ENCODE measurements at places on chromosomes 3 and 15. TPM values are rescaled to one million over a fixed set of nuclear protein-coding genes. Genes with fewer than 3 reads are reported as not detected.

The CSTA gene
- total RNA-seq: not detected

DNA sequence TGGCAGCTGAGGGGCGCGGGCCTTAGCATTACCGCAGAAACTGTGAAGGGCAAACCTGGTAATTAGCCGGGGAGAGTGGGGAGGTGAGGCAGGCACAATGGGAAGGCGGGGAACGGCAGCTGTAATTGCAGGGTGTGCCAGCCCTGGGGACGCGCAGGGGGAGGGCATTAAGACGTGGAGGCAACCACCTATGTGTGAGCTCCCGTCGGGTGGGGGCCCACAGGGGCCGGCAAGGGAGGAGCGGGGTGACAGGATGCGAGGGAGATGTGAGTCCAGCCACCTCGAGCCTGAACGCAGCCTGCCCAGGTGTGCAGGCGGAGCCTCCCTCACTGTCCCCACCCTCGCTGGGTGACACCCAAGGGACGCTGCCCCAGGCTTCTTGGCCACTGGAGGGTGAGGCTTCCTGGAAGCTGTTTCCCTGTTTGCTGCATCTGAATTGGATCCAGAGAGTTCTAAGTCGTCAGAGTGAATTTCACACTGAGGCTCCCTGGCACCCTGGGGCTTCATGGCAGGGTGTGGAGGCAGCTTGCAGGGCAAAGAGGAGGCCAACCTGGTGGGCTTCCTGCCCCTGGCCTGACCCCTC lies 130.6 kb upstream of the MEF2A start:
- no peak for DNase-seq
- H3K4me3 ChIP-seq: no peak overlapping the region
- no peak overlapping the region for H3K27ac ChIP-seq

DNA sequence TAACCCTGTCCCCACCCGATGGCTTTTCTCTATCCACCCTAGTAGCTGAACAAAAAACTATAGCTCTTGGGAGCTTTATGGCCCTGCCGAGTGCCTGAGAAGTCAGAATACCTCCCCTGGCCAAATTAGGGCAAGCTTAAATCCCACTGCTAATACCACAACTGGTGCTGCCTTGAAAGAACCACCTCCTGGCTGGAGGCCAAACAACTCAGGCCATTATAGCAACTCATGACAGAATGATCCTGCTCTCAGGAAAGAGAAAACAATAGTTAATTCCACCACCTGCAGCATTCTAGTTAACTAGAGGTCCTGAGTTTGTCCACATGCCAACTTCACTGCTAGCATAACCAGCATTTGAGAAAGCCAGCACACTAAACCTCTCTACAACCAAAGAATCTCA lies 123.2 kb downstream of the RTP4 start:
- no peak overlapping the region for H3K27ac ChIP-seq
- no peaks in the 10 kb centered on the region for H3K27me3 ChIP-seq
- H3K36me3 ChIP-seq: peaks cover 3% of the 10 kb centered on the region
- H3K4me1 ChIP-seq: no peaks in the 10 kb centered on the region
- DNase-seq: no peak

DNA sequence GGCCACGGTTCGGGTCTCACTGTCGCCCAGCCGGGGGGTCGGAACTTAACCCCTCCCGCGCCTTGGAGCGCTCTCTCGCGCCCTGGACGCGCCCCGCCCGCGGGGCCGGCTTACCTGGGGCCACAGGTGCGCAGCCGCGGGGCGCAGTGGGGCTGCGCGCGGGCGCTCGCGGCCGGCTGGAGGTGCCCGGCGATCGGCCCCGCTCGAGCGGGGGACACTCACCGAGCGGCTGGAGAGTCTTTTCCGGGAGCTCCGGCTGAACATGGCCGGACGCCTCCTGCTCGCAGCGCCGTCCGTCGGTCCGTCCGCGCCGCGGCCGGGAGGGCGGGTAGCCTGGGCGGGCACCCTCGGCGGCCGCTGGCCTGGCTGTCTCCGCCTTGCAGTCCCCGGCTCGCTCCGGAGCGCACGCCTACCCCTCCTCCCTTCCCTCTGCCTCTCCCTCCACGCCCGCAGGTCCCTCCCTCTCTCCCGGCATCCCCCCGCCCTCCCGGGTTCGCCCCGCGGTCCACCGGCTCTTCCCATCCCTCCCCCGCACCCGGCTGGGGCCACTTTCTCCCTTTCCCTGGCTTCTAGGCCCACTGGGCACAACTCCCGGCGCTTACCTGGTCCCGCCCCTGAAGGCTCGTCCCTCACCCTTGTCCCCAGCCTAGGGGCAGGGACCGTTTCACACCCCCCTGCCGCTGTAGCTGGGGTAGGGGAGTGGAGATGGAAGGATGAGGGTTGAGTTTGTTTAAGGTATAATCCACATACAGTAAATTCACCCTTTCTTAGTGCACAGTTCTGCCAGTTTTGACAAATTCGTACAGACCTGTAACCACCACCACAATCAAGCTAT lies 220.1 kb upstream of the PRICKLE2 start:
- peaks cover 9% of the 10 kb centered on the region for H3K4me1 ChIP-seq
- peak; percentile 53 for DNase-seq
- H3K36me3 ChIP-seq: no peaks in the 10 kb centered on the region
- H3K4me3 ChIP-seq: peak overlapping the region; percentile 73
- no peak overlapping the region for H3K27ac ChIP-seq

The SYNPR gene
- not detected for total RNA-seq

The EFCC1 gene
- 15.9 TPM for total RNA-seq

The AADACL2 gene
- not detected for total RNA-seq
